Neural progenitor cell (in vitro differentiated cells): ENCODE measurements at places on chromosomes 11 and 22. TPM values are rescaled to one million over a fixed set of nuclear protein-coding genes. Genes with fewer than 3 reads are reported as not detected.

DNA sequence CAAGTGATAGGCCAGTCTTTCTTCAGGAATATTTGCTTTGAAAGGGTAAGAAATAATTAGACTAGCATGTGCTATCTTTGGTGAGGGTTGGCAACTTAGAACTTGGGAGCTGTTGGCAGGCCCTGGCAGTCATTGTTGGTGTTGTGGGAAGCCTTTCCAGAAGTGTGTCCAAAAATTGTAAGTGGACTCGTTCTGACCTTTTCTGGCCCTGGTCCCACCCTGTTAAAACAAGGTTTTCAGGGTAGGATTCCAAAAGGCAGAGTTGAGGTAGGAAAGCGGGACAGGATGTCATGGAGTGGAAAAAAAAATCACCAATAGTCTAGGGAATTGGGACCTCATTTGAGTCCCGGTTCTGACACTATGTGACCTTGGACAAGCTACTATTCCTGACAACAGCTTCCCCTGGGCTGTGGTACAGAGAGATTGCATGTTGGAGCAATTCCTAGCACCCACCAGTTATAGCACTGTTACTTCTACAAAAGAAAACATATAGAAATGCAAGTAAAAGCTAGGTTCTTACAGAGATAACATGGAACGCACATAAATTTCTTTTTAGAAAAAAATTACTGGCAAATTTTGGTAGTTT lies 299.3 kb upstream of the DDI1 start:
- no peaks in the 10 kb centered on the region for H3K36me3 ChIP-seq

IL10RA gene
- 0.12 TPM in 1 of 2 replicates, not detected in the other for total RNA-seq

- H3K4me3 ChIP-seq = no peak overlapping the region
- H3K27me3 ChIP-seq = peaks cover 3% of the 10 kb centered on the region
- no peaks in the 10 kb centered on the region for H3K4me1 ChIP-seq
- H3K27ac ChIP-seq = no peak overlapping the region
- no peak for DNase-seq
These were observed 5.1 kb upstream of the PPFIA1 start for GRCh38 chr11:70265341-70265740.

- no peak overlapping the region for H3K4me3 ChIP-seq
- no peak overlapping the region for H3K27ac ChIP-seq
- H3K4me1 ChIP-seq = peaks cover 9% of the 10 kb centered on the region
These were observed 26.1 kb upstream of the CLMP start for GRCh38 chr11:123221096-123221561.

GRCh38 chr11:64763526-64764039 lies 3.8 kb upstream of the PYGM start:
- no peak overlapping the region for H3K4me3 ChIP-seq
- H3K27me3 ChIP-seq = no peaks in the 10 kb centered on the region
- peaks cover 8% of the 10 kb centered on the region for H3K36me3 ChIP-seq
- peaks cover 61% of the 10 kb centered on the region for H3K4me1 ChIP-seq
- DNase-seq = no peak

- no peak overlapping the region for H3K4me3 ChIP-seq
- no peak for DNase-seq
- H3K36me3 ChIP-seq = no peaks in the 10 kb centered on the region
- H3K27ac ChIP-seq = no peak overlapping the region
These were observed 43.4 kb downstream of the CCDC81 start for GRCh38 chr11:86418106-86418505.

GRCh38 chr11:111944139-111944538 lies 7.0 kb downstream of the DIXDC1 start:
- peaks cover 12% of the 10 kb centered on the region for H3K4me1 ChIP-seq
- H3K27me3 ChIP-seq = no peaks in the 10 kb centered on the region
- no peak for DNase-seq
- H3K27ac ChIP-seq = peak overlapping the region; percentile 7
- H3K4me3 ChIP-seq = no peak overlapping the region

- no peaks in the 10 kb centered on the region for H3K36me3 ChIP-seq
- no peaks in the 10 kb centered on the region for H3K27me3 ChIP-seq
- peaks cover 5% of the 10 kb centered on the region for H3K4me1 ChIP-seq
These were observed 52.8 kb upstream of the GRK3 start for GRCh38 chr22:25511725-25512124.

DNA sequence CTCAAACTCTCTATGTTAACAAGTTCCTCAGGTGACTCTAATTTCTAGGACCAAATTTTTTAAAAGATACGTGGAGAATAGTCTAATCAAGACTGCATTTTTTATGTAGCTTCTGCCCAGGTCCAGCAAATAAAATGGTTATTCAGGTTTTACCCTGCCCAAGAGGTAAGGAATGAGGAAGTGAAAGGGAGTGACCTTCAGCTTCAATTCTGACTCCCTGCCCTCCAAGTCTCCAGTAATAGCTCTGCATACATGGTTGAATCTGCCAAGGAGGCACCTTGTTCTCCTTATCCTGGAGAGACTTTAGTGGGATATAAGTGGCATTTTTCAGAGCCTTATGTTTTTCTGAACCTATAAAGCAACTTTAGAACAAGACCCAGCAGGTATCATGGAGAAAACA lies 15.5 kb downstream of the MUC15 start:
- no peaks in the 10 kb centered on the region for H3K36me3 ChIP-seq
- no peaks in the 10 kb centered on the region for H3K4me1 ChIP-seq
- H3K27me3 ChIP-seq = no peaks in the 10 kb centered on the region
- no peak overlapping the region for H3K27ac ChIP-seq

GRCh38 chr22:43587574-43587973 lies 175.8 kb downstream of the MPPED1 start:
- no peaks in the 10 kb centered on the region for H3K36me3 ChIP-seq
- DNase-seq = no peak
- no peak overlapping the region for H3K27ac ChIP-seq
- no peak overlapping the region for H3K4me3 ChIP-seq

CNGA4 gene
- 0.15 TPM in 1 of 2 replicates, not detected in the other for total RNA-seq

DNA sequence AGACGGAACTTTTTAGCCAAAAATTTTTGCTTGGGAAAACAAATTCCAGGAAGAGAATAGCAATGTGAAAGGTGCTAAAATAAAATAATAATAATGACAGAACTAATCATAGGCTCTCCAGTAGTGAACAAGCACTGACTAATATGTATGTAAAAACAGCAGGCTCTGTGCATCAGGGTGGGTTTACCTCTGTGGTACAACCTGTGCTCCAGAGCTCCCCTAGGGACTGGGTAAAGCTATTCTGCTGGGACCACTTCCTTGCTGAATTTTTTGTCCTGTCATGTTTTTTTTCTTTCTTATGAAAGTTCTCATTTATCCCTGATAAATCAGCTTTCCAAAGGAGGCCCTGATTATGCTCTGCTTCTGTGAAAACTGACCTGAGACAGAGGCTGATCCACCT lies 18.8 kb downstream of the LUZP2 start:
- H3K36me3 ChIP-seq = no peaks in the 10 kb centered on the region

GLB1L2 gene
- total RNA-seq = 2.0 and 5.5 TPM in 2 replicates

GRCh38 chr11:16812274-16812673 lies 73.8 kb downstream of the C11orf58 start:
- H3K4me3 ChIP-seq = no peak overlapping the region
- peaks cover 46% of the 10 kb centered on the region for H3K4me1 ChIP-seq
- DNase-seq = peak; percentile 80
- H3K36me3 ChIP-seq = no peaks in the 10 kb centered on the region
- no peaks in the 10 kb centered on the region for H3K27me3 ChIP-seq
